ENCODE measurements at places on chromosomes 5 and 9.

DNA sequence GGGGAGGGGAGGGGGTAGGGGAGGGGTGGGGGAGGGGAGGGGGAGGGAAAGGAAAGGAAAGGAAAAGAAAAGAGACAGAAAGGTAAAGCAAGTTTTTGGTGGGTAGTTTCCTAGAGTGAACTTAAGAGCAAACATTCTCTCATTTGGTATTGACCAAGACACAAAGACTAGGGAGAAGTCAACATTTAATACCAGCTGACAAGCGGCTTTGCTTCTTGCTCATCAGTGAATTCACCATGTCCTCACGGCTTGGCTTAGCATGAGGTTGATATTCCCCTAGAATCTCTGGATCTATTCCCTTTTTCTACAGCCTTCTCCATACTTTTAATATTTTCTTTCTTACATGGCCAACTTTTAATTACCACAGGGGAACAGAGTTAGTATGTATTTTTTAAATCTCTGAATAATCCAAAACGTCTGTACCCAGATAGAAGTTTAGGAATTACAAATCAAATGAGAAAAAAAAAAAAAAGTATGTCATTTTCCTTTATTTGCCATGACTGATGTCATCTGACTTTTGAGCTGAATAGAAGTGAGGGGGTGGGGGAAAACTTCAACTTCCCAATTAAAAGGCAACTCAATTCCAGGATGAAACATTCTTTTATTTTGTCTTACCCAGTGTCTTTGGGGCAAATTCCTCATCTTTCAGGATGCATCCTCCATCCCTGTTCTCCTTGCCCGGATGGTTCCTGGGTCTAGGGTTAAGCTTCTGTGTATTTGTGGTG, 40.1 kb upstream of the GLIS3 start:
- DNase-seq = no peak

- DNase-seq = no peak
Observed at GRCh38 chr5:67089200-67089725, 107.3 kb downstream of the CD180 start.

- DNase-seq = no peak
Observed at GRCh38 chr5:82290908-82291307, 12.8 kb upstream of the RPS23 start.

DNA sequence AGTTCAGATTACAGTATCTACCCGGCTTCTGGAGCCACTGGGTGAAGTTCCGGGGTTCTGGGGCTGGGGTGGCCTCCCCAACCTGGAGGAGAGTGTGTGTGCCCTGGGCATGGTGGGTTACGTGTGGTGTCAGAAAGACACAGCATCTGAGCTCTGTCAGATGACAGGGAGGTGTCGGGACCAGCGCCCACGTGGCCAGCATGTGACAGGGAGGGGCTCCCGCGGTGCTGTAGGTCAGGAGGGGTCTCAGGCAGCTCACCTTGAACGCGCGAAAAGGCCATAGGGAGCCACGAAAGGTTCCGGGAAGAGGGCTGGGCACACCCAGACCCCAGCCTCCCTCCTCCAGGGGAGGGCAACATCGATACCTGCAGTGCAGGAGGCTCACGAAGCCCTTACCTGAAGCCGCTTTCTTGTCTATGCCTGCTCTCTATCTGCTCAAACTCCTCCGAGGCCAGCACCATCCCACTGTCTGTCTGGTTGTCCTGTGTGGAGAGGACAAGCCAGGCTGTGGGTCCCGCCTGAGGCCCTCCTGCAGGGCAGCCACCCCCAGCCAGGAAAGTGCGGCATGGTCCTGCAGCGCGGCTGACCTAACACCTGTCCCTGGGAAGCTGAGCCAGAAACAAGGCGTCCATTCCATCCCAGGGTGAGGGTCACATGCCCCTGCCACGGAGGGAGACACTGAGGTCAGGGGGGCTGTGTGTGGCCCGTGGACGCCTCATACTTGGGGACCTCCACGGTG, 17.4 kb upstream of the SCGB3A1 start:
- DNase-seq = no peak

DNA sequence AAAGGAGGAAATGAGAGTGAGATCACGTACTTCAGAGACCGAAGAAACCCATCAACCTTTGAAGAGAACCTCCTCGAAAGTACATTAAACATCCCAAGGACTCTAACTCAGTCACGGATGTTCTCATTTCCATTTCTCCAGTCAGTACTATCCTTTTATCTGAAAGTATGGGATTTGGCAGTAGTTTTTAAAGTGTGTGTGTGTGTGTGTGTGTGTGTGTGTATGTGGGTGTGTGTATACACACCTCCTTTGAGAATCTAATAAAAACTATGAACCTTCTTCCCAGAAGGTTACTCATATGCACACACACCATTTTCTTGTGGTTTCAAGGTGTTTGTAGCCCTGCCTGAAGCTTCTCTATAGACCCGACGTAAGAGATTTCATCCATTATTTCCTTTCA, 53.9 kb downstream of the PRDM6 start:
- DNase-seq = no peak

GRCh38 chr5:112800891-112801290, 60.2 kb upstream of the SRP19 start:
- no peak for DNase-seq

DNA sequence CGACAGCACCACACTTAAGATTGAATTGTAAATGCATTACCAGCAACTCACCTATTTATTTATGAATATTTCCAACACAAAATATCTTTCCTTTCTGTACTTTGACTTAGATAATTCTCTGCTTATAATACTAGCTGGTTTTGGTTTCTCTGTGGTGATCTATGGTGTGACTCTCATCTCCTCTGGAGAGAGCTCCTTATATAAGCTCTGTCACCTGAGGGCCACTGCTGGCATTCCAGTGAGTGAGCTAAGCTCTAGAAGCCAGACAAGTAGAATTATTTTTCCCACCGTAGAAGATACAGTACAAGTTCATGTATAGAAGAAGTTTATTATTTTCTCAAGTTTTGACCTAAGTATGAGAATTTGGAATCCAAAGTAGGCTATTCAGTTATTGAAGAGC, 111.5 kb downstream of the CDC42SE2 start:
- DNase-seq = no peak

All from activated CD4-positive, alpha-beta memory T cell treated with anti-CD3 and anti-CD28 coated beads for 36 hours (primary cell).